ENCODE measurements at places on chromosomes 7 and 10. TPM values are rescaled to one million over a fixed set of nuclear protein-coding genes. Genes with fewer than 3 reads are reported as not detected.

- no peak for DNase-seq
- no peaks in the 10 kb centered on the region for H3K27me3 ChIP-seq
- H3K4me1 ChIP-seq: peaks cover 2% of the 10 kb centered on the region
- H3K4me3 ChIP-seq: no peak overlapping the region
- no peaks in the 10 kb centered on the region for H3K36me3 ChIP-seq
Measured at GRCh38 chr7:28979776-28980175, 21.6 kb upstream of the TRIL start.

GRCh38 chr7:93378131-93378760, 146.1 kb downstream of the VPS50 start:
- H3K4me3 ChIP-seq: no peak overlapping the region
- no peak for DNase-seq
- no peak overlapping the region for H3K27ac ChIP-seq
- no peaks in the 10 kb centered on the region for H3K36me3 ChIP-seq
- H3K4me1 ChIP-seq: no peaks in the 10 kb centered on the region
- no peaks in the 10 kb centered on the region for H3K27me3 ChIP-seq

GRCh38 chr7:6106140-6106904, 75.1 kb downstream of the ANKRD61 start:
- DNase-seq: no peak
- H3K27me3 ChIP-seq: no peaks in the 10 kb centered on the region
- peak overlapping the region; percentile 81 for H3K27ac ChIP-seq

Gene TMEM196
- not detected for total RNA-seq

All from stomach (tissue), 19 donors.